Stimulated activated CD8-positive, alpha-beta memory T cell treated with anti-CD3 and anti-CD28 coated beads, Interleukin-4, amount 100 ng/mL, for 1 hour (primary cell): ENCODE measurements at places on chromosomes 16 and 17.

GRCh38 chr17:1616101-1616500, 12.5 kb downstream of the SLC43A2 start:
- DNase-seq: no peak

- DNase-seq: no peak
Observed at GRCh38 chr17:51709694-51710633, 448.6 kb downstream of the CA10 start.

DNA sequence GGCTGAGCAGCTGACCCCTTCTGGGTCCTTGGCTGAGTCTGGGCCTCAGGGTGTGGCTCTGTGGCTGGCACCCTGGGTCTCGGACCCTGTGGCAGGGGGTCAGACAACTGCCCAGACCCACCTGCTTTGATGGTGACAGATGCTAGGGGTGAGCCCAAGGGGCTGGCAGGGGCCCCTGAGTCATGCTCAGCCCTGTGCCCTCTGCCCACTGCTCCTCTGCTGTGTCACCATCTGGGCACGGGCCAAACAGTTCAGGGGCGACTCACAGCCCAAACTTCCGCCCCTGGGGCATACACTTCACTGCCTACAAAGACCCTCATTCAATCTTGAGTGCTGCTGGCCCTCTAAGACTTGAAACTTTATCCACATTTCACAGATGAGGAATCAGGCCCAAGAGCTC, 5.7 kb downstream of the ADGRG1 start:
- no peak for DNase-seq

GRCh38 chr17:21458054-21458453, 81.9 kb downstream of the KCNJ12 start:
- no peak for DNase-seq

- no peak for DNase-seq
Observed at GRCh38 chr16:78842950-78843349, 743.5 kb downstream of the WWOX start.

DNA sequence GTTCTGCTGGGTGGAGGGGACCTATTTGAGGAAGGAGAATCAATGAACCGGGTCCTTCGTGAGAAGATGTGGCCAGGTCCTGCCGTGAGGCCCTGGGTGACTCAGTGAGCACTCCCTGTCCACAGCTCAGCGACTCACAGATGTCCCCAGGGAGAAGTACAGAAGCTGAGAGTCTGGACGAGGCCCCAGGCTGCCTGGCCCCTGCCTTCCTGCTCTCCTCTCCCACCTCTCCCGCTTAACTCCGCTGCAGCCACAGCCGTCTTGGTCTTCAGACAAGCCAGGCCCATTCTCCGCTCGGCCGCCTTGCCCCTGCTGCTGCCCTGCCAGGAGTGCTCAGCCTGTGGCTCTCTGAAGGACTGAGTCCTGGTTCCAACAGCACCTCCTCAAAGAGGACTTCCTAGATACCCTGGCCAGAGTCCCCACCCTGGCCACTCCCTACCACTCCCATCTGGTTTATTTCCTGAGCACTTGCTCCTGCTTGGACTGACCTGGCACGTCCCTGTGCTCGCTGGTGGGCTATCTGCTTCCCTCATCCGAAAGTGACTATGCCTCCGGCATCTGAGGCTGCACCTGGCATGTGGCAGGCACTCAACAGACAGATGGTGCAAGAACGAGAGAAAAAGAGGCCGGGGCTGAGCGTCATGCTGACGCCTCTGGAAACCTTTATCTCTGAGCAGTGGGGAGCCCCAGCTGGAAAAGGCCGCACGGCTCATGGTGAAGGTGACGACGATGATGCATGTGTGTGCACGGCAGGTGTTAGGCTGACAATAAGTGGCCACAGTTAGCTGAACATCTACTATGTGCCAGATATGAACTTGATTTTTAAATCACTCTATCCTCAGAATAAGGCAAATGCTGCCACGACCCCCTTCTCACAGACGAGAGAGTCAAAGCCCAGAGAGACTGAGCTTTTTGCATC, 9.2 kb upstream of the TNFRSF13B start:
- DNase-seq: no peak
